Activated CD4-positive, alpha-beta T cell treated with anti-CD3 and anti-CD28 coated beads, Interleukin-2, Interleukin-4, amounts not matched to agents 100 ng/mL and 50 ng/mL, durations not matched to agents 16 hours and 8 hours (primary cell): ENCODE measurements at places on chromosomes 4 and X.

DNA sequence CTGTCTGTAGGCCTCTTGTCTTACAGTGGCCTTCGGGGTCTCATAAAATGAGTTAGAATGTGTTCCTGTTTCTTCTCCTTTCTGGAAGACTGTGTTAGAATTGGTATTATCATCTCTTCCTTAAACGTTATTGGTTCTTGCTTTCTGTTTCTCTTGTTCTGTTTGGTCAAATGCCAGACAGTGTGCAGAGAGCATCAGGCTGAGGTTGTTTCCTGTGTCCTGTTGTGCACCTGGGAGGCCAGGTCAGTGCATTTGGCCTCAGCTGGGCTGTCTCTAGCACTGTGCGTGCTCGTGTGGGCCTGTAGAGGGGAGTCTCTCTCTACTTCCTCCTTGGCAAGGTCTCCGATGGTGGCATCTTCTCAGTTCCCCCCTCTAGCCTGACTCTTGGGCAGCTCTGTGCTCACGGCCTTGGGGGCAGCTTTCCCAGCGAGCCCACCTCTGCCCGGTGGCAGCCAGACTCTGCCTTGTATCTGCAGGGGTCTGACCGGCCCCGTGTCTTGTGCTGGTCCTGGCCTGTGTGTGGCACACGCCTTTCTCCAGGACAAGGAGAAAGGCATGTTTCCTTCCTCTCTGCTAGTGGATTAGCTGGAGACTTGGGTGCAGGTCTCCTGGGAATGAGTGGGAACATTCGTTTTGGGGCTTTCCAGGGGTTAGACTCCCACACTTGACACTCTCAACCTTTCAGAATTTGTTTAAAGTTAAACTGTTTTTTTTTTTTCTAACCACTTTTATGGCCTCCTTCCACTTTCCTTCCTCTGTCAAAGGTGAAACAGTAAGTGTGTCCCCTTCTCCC is 62.3 kb downstream of the FAM193A start:
- no peak for DNase-seq

- DNase-seq, result peak; percentile 56
These were observed 46.1 kb upstream of the FAM9C start for GRCh38 chrX:13090339-13091110.

DNA sequence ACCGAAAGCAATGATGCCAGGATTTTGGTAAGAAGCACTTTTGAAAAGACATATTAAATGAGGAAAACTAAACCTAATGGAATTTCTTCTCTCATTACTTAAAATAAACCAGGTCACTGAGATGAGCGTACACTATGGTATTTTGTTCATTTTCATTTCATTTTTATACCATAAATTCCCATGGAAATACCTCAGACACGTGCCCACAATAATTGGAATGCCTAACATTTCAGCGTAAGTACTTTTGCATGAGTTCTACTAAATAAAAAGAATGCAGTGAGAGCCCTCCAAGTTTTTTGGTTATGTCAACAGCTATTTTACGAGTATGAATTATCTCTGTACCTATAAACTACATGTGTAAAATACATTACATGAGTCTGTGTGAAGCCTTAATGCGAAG is 3.2 kb downstream of the CAMK2D start:
- no peak for DNase-seq

DNA sequence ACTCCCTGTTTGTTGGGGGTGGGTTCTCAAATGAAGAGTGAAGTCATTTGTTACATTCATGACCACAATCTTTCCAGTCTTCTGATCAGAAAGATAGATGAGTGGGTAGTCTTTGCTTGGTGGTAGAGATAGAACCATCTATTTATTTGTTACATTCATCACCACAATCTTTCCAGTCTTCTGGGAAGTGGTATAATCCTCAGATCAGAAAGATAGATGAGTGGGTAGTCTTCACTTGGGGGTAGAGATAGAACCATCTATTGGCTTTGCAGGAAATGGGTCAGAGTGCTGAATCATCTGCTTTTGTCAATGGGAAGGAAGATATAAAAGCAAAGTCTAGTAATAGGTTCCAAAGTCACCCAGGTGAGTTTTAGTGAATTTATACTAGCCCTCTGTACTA is 64.2 kb upstream of the EPGN start:
- peak; percentile 15 for DNase-seq

DNA sequence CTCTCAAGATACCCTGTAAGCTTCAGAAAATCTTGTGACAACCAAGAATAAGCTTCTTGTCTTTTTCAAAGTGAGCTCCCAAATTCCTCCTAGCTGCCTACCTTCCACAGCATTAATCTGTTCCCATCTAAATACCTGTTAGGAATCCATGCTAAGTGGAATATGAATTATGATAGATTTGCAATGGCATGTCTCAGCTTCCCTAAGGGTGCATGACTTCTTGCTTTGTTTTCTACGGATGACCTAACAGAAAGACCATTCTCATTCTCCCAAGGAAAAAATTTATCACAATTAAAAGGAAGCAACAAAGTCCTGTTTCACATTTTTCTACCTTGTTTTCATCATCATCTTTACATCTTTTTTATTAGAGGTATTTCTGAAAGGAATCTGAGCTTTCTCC is 532.7 kb downstream of the GRXCR1 start:
- no peak for DNase-seq

- no peak for DNase-seq
These were observed 349.9 kb downstream of the BMPR1B start for GRCh38 chr4:95107635-95108034.
